ENCODE measurements at places on chromosomes 2 and 18.

GRCh38 chr2:150471813-150472510 lies 15.5 kb downstream of the RND3 start:
- DNase-seq = no peak

DNA sequence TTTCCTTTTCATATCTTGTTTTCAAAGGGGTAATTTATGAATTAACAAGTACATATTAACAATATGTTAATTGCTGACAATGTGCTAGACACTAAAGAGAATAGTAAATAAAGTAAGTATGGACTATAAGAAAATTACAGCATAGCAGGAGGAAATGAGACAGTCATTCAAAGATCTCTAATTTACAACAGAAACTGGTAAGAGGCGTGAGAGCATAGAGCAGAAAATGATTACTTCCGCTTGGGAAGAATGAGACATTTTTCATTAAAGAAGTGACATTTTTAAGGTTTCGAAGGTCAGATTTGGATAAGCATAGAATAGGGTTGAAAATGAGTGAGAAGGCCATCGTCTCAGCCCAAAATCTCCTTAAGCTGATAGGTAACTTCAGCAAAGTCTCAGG lies 184.4 kb upstream of the SESTD1 start:
- DNase-seq = no peak

DNA sequence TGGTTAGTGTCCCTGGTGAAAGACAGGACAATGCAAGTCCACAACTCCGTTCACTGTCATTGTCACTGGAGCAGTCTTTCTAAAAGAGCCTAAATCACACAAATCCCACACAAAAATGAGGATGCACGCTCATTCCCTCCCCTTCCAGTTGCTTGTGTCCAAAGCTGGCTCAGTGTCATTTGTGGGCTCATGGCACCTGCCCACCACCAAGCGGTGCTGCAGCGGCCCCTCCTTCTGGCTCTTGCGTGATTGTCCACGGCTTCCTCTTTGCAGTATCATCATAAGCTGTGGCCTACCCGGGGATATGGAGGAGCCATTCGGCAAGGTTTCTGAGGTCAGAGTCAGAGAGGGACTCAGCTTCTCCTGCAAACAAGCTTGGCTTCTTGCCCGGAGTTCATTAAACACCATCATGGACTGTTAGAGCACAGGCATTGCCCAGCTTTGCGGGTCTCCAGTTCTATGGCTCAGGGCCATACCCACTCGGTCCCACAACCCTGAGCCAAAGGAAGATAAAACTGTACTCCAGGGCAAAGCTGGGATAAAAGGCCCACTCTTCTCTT lies 179.4 kb upstream of the AGAP1 start:
- DNase-seq = no peak

DNA sequence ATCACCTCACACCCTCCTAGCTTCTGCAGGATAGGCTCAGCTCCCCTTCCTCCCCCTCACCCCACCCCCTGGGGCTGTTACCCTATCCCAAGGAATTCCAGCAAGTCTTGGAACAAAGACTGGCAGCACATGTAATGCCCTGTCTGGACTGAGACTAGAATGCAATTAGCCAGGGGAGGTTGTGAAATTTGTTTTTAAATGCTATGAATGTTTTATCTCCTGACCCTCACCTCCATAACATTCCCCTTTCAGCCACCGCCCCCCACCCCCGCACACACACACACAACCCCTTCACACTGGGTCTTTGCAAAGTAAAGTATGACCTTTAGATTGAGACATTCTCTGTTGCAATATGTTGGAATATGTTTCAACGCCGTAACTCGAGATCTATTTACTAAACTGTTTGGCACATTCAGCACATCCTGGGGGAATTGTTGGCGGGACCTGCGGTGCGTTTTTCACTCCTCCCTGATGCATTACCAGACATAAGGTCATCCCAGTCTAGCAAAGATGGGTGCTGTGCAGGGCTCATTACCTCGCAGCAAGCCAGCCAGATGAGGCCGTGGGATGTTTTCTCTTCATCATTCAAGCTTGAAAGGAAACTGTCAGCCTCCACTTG lies 290.7 kb upstream of the SLC14A2 start:
- no peak for DNase-seq

DNA sequence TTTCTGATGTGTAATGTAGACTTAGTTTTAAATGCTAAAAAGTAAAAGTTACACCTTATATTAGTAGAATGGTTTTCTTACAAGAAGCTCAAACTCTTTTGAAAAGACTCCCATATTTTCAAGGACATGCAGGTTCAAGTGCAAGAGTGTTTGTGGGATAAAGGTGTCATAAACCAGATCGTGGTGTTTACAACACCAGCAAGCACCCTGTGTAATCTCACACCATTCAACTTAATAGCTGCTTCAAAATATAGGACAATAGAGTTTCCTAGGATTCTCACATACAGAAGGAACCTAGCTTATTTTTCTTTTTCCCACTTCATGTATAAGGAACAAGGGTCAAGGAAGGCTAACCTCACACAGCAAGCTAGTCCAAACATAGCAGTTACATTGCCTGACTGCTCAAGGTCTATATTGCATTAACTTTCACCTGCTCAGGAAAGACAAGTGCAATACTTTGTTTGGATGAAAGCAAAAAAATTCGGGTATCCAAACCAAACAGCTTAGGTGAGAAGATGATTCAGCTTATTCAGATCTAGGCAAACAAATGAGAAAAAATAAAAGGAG lies 172.3 kb downstream of the IKZF2 start:
- no peak for DNase-seq

GRCh38 chr2:41764919-41765318 lies 282.9 kb upstream of the PKDCC start:
- DNase-seq = no peak

GRCh38 chr18:41391616-41392595 lies 563.1 kb upstream of the PIK3C3 start:
- peak; percentile 79 for DNase-seq

- DNase-seq = no peak
Measured at GRCh38 chr2:177501186-177501585, 108.6 kb downstream of the AGPS start.

DNA sequence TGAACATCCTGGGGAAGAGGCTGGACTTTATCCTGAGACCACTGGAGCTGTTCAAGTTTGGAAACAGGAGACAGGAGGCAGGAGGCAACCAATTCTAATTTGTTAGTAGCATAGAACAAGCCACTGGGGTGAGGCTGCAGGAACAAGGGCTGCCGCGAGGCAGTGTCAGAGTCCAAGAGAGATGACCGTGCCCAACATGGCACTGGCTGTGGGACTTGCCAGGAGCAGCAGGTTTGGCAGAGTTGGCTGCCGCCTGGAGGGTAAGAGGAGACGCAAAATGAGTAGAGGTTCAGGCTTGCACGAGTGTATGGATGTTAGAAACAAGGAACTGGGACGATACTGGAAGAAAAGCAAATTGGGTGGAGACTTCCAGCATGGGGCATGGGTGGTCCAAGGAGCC lies 168.5 kb downstream of the TPGS2 start:
- DNase-seq = no peak

DNA sequence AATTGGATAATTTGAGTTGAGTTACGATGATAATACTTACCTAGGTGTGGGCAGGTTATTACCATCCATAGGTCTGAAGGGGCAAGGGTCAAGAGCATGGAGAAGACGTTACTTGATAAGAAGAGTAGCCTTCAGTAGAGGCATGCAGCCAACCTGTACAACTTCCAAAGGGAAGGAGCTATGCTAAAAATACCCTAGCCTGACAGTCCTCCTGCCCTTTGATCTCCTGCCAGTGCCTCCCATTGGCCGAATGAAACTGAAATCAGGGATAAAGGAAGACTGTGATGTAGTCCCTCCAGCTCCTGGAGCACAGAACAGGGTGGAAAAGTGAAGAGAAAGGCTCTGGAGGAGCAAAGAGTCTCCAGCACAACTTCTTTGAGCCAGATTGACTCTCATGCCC lies 487.4 kb downstream of the ADCYAP1 start:
- no peak for DNase-seq

- DNase-seq = no peak
Measured at GRCh38 chr2:138219961-138220360, 255.7 kb downstream of the HNMT start.
